ENCODE measurements at places on chromosomes 2 and 18. TPM values are rescaled to one million over a fixed set of nuclear protein-coding genes. Genes with fewer than 3 reads are reported as not detected.

Gene ABCB11
- not detected for total RNA-seq

Gene C2orf78
- not detected for total RNA-seq

Gene FSIP2
- under 0.01 TPM for total RNA-seq

Gene CNNM3
- total RNA-seq = 2.2 TPM

Gene CNTNAP5
- not detected for total RNA-seq

Gene NCKAP5
- 3.9 TPM for total RNA-seq

Gene FAM228B
- total RNA-seq = 2.2 TPM

Gene TUBB6
- total RNA-seq = 997 TPM

Gene LAMA1
- 11.4 TPM for total RNA-seq

Gene CDH20
- not detected for total RNA-seq

Gene TRIM54
- total RNA-seq = not detected

Gene PEX13
- total RNA-seq = 34.8 TPM

Measured in IMR-90 (cell line).